CD4-positive, alpha-beta T cell treated with Interferon gamma for 1 hour (primary cell): ENCODE measurements at places on chromosomes 2 and 18.

DNA sequence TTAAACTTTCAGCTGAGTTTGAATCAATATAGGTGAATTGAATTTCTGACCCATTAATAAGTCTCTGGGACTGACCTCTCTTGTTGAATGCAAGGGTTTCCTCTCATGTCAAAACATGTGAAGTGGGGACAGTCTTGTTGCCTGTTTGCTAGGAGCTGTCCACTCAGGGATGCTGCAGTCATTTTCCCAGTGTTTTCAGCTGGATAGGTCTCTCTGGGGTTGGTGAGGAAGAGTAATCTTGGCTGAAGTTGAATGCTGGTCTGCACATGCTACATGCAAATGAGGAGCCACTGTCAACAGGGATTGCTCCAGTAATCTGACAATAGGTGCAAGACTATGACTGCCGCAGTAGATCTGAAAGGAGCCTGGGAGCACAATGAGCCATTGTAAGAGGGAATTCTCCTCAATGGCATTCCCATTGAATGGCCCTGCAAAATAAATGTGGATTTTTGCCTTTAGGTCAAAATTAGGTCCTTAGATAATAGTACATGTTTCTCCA lies 34.1 kb upstream of the IL1RL1 start:
- DNase-seq, result no peak

- DNase-seq, result no peak
These were observed 83.3 kb upstream of the CD28 start for GRCh38 chr2:203623096-203623495.

DNA sequence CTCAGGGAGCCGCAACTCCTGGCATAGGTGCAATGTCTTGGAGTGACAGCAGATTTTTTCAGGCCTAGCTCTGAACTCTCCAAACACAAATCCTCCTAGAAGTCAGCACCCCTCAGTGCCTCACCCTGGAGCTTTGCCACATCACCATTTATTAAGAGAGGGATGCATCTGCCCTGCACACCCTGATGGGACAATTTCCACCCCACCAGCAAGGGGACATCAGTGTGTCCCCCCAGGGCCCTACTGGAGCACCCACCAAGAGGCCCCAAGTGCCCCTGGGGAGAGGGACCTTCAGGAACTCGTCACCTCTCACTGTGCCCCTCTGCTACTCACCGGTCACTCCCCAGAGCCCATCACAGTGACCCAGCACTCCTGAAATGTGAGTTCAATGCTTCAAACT lies 144.7 kb downstream of the NDUFA10 start:
- DNase-seq, result no peak

- DNase-seq, result no peak
These were observed 45.7 kb downstream of the CCDC102B start for GRCh38 chr18:68843473-68844089.

- no peak for DNase-seq
These were observed 20.6 kb downstream of the RPL37A start for GRCh38 chr2:216519154-216519762.
